ENCODE measurements at places on chromosomes 4 and X. TPM values are rescaled to one million over a fixed set of nuclear protein-coding genes. Genes with fewer than 3 reads are reported as not detected.

DNA sequence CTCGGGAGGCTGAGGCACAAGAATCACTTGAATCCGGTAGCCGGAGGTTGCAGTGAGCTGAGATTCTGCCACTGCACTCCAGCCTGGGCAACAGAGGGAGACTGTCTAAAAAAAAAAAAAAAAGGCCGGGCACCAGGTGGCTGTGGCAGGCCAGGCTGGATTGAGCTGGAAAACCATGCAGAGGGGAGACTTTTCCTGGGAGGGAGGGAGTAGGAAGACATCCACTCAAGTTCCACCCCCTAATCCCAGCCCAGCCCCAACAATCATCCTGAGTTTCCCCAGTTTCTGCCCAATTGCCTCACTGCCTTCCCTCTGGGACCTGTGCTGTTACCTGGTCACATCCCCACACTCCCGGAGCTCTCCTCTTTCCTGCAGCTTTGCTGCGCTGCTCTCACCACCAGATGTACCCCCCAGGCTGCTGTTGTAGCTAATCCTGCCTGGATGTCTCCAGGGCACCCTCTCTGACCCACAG, 9.0 kb upstream of the TSPYL2 start:
- DNase-seq: no peak

DNA sequence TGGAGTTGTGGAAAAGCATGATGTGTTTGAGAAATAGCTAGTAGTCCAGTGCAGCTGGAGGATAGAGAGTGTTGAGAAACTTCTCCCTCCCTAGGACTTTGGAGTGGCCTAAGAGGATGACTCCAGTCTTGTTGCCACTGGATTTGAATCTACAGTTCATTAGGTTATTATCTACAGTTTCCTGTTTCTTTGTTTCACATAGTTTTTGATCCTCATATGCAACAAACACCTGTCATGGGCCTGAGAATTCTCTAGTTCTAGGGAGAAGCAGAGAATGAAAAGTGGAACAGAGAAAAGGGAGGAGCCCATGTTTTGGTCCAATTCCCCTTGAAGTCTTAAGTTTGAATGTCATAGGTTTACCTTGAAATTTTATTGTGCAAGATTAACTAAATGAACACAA, 73.6 kb upstream of the TBC1D9 start:
- DNase-seq: no peak

Gene GIMD1
- total RNA-seq: not detected

DNA sequence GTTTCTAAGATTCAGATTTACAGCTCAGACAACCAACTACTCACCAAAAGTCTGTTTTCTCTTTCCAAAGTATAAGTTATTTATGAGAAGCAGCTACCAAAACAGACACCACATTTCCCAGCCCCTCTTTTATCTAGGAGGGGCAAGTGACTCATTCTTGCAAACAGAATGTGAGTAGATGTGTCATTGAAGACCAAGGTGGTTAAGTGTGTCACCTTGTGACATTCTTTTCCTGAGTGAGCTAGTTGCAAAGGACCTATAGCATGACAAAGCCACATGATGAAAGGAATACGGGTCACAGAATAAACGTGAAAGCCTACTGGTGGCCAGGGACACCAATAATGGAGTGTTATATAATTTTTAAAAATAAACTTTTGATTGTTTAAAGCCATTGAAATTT, 50.0 kb downstream of the SLC7A11 start:
- no peak for DNase-seq

DNA sequence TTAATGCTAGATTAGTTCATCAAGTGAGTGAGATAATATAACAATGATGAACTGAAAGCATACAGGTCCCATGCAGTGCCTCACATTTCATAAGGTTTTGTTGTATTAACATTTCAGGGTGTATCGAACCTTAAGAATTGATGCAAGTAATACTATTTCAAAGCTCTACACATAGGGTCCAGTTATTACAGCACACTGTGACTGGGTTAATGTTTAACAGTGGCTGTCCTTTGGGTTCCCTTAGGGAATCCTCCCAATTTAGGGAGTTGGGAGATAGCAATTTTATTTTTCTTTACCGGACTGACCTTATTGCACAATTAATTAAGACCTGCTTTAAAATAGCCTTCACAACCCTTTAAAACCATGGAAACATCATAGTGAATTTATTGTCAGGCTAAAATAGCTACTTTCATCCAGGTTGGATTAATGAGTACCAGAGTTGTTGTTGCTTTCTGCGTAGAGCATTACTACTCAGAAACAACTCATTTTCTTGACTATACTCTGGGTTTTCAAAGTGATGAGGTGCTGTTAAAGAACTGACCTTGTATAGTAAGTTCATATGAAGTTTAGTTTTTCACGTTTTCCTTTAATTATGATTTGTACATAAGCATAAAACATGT, 134.4 kb downstream of the AKAP4 start:
- no peak for DNase-seq

Gene SMIM10L2A
- total RNA-seq: 2.7 TPM

Gene RHOH
- total RNA-seq: 2.5 TPM

Gene S100G
- total RNA-seq: not detected

DNA sequence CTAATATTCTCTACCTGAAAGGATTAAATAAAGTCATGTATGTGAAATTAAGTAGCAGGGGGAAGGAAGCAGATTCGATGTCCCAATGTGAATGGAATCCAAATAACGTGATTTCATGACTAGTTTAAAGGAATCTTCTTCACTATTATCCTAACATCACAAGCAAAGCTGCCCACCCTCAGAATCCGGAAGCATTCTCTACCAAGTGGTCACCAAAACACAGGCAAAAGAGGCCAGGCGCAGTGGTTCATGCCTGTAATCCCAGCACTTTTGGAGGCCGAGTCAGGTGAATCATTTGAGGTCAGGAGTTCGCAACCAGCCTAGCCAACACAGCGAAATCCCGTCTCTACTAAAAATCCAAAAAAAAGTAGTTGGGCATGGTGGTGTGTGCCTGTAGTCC, 212.9 kb downstream of the LDB2 start:
- DNase-seq: no peak

Gene PNMA3
- total RNA-seq: 1.1 TPM

GRCh38 chrX:131854581-131854980, 168.5 kb upstream of the STK26 start:
- DNase-seq: no peak

DNA sequence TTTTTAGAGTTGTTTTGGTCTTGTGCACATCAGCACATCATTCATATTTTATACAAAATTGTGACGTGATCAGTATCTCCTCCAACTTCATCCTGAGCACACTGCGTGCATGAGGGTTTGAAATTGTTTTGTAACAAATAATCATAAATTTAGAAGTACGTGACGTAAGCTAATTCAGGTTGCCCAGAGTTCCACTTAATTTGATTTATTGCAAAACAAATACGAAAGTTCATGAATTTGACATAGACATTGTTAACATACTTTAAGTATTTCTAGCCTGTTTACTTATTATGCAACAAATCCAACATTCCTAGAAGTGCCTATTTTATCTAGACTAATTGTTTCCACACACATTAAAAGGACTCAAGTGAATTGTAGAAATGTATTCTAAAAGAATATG, 48.3 kb downstream of the MAP7D3 start:
- DNase-seq: no peak

GRCh38 chr4:55183926-55184599, 58.7 kb upstream of the KDR start:
- DNase-seq: no peak

DNA sequence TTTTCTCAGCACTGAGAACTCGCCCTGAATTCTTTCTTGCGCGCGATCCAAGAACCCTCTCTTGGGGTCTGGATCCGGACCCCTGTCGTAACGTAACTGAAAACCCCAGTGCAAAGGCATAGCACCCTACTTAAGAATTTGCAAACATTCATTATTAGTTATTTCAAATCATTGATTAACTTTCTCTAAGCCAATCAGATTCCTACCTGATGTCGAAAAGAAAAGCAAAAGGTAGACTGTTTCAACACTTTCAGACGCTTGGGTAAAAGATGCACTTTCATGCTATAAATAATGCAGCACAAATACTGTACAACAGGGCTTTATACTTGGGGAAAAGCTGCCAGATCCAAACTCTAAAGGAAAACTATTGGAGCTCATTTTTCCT, 817 bp upstream of the WDR19 start:
- no peak for DNase-seq

DNA sequence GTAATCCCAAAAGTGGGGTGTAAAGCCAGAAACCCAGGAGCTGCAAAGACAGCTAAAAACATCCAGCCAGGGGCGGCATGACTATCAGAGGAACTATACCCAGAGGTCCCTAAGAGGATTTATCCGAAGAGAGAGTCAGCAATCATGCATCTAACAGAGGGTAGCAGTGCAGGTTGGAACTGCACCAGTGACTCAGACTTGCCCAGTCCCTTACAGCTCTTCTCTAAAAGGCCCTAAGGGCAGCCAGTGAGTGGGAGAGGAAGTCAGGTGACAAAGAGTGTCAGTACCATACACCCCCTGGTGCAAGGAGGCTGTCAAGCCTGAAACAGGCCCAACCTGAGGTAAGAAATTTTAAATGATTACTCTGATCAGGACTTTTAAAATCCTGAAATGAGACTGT, 88.1 kb downstream of the CAMK2D start:
- no peak for DNase-seq

- DNase-seq: no peak
Observed at GRCh38 chrX:46036508-46036907, 508.7 kb downstream of the ZNF674 start.

DNA sequence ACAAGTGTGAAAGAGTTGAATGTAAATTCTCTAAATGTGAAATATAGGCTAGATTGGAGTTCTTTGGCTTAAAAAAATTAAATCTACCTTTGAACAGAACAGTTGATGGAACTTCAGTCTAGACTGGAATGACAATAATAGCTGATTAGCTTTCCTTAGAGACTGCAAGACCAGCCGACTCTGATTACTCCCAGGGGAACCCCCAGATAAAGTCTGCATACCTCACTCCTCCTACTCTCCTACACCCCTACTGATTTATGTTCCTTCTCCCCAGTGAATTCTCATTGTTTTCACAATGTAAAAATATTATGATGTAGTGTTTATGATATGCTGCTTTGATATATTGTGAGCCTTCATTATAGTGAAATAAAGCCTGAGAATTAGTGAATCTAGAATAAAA, 241.3 kb downstream of the CFAP299 start:
- no peak for DNase-seq

Gene CCDC120
- total RNA-seq: 7.9 TPM
